Fibroblast of skin of abdomen (primary cell): ENCODE measurements at places on chromosomes 2 and 18.

DNA sequence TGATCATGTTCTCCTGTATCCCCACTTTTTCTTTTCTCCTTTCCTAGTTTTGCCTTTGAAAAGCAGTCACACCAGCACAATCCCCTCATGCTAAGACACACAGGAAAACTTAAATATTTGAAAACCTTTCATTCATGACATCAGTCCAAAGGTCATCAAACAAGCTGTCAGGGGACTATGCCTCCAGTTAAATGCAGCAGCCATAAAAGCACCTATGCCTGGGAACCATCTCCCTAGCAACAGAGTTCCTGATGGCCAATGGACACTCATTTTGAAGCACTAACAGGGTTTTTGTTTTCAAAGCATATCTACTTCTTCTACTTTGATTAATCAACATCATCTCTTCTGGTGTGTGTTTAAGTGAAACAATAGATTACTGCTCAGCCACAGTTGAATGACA lies 286.4 kb upstream of the PARD3B start:
- DNase-seq, result no peak

- no peak for DNase-seq
These were observed 526.2 kb downstream of the IRS1 start for GRCh38 chr2:226273440-226273839.

- DNase-seq, result no peak
These were observed 250.5 kb downstream of the LOXHD1 start for GRCh38 chr18:46406539-46406932.

- DNase-seq, result no peak
These were observed 75.3 kb upstream of the L3MBTL4 start for GRCh38 chr18:6489977-6490376.

GRCh38 chr2:18180912-18181311 lies 302.4 kb downstream of the KCNS3 start:
- no peak for DNase-seq

GRCh38 chr2:190339394-190339793 lies 4.0 kb upstream of the INPP1 start:
- DNase-seq, result no peak

DNA sequence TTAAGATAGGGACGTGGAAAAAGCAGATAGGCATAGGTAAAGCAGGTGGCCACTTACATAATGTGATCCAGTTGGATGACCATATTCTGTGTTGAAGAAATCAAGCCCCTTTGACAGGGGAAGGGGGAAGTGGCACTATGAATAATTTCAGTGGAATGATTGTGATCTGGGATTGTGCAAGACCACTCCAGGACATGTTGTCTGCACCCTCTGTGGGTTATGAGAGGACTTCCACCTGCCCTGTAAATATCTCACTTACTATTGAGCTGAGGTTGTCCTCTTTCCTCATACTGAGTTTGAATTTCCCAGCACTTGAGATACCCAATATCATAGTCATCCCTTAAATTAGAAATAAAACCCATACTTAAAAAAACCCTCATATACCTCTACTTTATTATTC lies 220.7 kb downstream of the IRS1 start:
- DNase-seq, result peak; percentile 61

DNA sequence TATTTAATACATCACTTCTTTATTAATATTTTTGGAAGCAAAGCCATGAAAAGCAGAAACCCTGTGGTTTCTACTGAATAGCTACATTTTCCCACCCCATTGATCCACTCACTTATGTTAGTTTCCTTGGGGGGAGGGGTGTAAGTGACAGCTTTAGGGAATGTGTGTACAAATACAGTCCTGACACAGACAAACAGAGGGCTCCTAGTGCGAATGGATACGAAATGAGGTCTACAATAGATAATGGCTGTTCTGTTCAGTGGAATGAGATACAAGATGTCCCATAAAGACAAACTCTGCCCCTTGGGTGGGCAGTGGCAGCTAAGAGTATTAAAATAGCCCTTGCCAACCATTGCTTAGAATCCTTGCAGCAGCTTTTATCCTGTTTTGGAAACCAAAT lies 312.9 kb downstream of the NCKAP5 start:
- no peak for DNase-seq

- no peak for DNase-seq
These were observed 50.6 kb downstream of the MDH1 start for GRCh38 chr2:63639344-63639743.

DNA sequence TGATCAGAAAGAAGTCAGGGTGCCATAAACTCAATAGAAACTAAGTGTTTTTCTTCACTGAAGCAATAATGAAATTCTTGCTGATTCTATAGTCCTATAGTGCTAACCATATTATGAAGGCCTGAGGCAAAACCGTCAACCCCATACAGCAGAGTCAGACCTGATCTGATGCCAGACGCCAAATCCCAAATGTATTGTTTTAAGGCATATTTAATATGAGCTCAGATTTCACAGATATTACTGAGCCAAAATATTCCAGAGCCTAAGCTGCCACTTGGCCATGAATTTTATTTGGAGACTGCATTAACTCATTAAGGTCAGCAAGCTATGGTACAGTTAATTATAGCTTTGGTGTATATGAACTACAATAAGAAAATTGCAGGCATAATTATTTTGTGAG lies 53.4 kb downstream of the SCN1A start:
- DNase-seq, result no peak

GRCh38 chr2:217465100-217465499 lies 537.7 kb downstream of the TNS1 start:
- peak; percentile 59 for DNase-seq

- DNase-seq, result no peak
These were observed 64.6 kb downstream of the DSEL start for GRCh38 chr18:67451960-67452359.
